ENCODE measurements at places on chromosomes 7 and 10. TPM values are rescaled to one million over a fixed set of nuclear protein-coding genes. Genes with fewer than 3 reads are reported as not detected.

Gene PALD1
- total RNA-seq: 8.9 TPM

DNA sequence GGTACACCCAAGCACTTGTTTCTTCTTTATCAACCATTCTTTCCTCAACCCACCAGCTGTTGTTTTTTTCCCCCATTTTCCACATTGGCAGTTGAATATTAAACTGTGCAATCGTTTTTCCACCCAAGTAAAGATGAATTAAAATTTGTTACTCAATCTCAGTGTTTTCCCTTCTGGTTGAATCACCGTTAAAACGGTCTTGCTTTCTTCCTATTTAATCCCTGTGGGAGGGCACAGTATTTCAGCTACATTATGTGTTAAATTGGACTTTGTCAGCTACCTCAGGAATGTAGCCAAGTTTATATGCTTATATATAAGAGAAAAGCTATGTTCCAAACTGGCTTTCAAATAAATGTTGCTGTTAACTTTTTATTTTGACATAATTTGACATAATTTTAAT is 19.9 kb downstream of the SLC35G1 start:
- DNase-seq: no peak

DNA sequence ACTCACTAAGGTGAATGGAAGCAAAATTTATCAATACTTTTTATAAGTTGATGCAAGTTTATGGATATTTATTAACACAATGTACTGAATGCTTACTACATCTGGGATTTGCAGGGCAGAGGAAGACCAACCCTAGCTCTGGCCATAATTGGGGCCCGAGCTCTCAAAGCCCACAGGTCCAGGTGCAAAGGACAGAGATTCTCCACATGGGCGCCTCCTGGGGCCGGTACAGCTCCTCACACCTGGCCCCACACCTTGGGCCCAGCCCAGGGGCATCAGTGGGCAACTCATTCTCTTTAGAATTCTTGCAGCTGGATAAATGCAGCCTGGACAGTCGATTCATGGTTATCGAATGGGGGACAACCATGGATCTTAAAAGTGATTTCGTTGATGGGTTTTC is 47.1 kb downstream of the CALML3 start:
- DNase-seq: no peak

GRCh38 chr10:75197906-75198305 is 12.7 kb upstream of the VDAC2 start:
- peak; percentile 17 for DNase-seq

DNA sequence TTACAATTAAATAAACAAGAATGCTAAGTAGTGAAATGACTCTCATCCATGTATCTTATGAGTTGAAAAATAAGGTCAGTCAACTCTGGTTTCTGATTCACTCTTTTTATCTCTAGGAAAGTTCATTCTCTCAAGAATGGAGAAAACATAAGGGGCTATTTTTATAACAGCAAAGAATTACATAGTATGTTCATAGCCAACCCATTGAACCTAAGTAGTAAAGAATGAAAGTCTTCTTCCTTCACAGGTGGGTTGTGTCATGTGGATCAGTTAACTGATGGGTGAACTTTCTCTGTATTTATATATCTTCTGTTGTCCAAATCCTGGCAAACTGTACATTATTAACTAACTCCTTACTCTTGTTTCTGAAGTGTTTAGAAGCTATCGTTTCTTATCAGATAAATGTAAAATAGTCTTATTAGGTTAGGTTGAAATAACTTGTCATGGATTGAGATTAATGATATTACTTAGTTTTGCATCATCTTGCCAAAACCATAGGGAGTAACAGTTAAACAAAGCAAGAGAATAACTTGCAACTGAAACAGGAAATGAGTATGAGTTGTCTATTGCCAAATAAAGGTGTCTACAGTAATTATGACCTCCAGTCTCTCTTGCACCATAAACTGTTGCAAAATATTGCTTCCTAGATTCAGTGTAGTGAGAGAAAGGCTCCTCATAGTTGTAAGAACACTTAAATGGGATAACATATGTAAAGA is 86.8 kb downstream of the ANKRD7 start:
- DNase-seq: no peak
